ENCODE measurements at places on chromosomes 7 and 10. TPM values are rescaled to one million over a fixed set of nuclear protein-coding genes. Genes with fewer than 3 reads are reported as not detected.

GPR15LG gene
- total RNA-seq: not detected

ANKRD61 gene
- not detected for total RNA-seq

- no peak for DNase-seq
Observed at GRCh38 chr10:120929166-120929565, 78.0 kb downstream of the WDR11 start.

MARVELD1 gene
- total RNA-seq: 24.8 TPM

DNA sequence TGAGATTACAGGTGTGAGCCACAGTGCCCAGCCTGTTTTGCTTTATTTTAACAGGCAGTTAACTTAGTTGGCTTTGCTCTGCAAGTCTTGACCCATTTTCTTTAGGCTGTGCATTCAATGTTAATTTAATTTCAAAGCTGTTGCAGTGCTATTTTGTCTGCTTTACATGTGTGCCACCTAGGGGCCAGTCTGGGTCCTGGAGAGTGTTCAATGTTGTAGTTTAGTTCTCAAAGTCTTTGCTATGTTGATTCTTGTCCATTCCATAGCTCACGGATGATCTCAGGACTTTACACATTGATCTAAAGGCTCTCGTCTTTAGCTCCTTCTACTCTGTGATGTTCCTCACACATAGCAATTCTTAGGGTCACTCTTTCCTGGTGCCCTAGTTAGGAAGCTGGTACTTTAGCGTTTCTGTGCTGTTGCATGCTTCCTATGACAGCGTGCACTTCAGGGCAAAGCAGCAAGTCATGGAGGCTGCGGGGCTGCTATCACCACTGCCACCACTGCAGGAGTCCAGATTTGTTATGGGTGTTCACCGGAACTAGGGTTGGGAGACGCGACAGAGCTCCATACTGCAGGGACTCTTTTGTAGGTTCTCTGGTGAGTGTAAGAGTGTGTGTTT lies 16.4 kb upstream of the ABCA13 start:
- DNase-seq: peak; percentile 8

DNA sequence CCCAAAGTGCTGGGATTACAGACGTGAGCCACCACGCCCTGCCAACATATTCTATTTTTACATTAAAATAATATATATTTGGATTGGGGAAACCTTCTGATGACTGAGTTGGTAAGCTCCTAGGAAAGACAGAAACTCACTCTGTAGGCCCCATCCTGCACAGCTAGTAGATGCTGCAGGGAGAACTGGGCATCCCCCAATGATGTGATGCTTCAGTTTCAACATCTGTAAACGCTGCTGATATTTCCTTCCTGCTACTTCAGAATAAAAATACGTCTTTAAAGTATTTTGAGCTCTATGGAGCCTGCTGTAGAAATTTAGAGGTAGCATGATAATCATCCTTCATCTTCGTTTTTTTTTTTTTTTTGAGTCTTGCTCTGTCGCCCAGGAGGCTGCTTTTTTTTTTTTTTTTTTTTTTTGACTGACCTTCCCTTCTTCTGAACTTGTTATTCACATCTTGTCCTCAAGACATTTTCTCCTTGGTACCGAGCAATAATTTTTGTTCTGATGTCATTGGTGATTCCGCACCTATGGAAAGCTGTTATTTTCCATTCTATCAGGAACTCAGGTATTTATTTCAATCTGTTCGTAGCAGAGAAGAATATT lies 21.8 kb upstream of the INPP5F start:
- DNase-seq: no peak

AMPH gene
- 10.7 TPM for total RNA-seq

DNA sequence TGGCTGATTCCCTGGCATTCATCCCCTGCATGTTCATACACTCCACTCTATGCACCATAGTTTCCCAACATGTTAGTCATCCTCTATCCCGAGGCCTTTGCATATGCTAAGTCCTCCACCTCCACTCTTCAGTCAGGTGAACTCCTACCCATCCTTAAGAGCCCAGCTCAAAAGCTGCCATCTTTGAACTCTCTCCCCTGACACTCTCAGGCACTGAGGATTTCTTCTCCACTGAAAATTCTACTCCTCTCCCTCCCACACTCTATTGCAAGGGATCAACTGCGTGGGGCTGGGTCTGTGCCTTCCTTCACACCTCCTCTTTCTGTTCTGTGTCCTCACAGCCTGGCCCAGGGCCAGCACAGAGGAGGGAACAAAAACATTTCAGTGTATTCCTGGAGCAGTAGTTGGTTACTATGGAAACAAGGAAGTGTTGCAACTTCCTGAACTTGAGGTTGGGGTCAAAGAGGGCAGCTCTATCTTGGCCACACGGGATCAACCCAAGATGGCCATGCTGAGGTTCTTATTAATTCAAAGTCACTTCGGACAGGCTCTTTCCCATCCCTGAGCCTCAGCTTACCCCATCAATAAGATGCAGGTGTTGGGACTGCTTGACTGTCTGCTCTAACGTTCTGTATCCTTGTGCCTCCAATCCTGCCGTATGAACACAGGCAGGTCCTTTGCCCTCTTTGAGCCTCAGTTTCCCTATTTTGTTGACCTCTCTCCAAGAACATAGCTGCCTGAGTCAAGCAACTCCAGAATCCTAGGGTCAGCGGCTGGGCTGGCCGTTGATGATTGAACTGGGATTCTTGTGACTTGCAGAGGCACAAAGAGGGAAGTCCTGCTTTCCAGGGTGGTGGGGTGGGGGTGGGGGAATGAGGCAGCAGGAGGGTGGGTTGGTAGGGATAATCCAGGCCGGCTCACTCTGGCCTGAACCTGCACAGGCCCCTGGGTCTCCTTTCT lies 15.5 kb downstream of the ZMIZ1 start:
- peak; percentile 79 for DNase-seq

TTYH3 gene
- total RNA-seq: 43.5 TPM

DNA sequence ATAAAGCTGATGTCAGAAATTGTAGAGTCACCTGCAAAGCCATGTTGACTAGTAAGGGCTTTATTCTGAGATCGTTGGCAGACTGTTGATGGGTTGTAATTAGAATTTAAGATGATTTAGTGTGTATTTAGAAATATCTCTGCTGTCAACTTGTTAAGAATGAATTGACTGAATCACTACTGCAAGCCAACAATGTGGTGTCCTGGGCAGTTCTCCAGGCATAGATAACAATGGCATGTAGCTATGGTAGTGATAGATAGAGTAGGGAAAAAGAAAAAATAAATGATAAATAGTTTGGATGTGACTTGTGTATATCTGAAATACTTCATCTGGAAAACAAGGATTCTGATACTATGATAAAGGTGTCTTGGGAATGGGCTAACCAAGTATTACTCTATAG lies 640.2 kb downstream of the ARL4A start:
- DNase-seq: no peak

DNA sequence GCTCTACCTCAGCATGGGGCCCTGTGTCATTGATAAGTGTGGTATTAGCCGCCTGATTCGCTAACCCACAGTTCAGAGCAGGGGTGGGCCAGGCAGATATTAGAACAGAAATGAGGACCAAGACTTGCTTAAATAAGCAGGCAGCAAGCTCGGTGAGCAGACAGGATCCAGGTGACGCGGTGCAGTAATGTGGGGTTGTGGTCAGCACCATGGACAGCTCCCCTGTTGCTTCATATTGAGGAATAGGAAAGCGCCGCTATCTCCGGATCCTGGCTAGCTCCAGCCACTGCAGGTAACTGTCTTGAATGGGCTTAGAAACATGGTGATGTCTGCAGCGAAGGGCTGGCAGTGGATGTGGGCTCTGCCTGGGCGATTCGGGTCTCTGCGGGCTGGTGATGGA lies 51.3 kb upstream of the GPR26 start:
- DNase-seq: peak; percentile 91

DNA sequence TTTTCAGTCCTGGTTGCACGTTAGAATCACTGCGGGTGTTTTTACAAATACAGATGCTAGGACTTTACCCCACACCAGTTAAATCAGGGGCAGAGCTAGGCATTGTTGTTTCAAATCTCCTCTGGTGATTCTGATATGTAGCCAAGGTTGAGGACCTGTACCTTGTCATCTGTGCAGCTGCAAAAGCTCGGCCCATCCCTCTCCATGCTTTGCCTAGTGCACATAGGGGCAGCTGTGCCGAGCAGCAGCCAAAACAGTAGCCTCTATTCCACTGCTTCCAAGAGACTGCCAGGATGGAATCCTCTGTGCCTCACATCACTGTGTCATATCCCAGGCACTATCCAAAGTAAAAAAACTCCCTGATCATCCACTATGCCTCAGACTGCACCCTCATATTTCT lies 181.3 kb downstream of the CDK14 start:
- DNase-seq: peak; percentile 51

- DNase-seq: no peak
Observed at GRCh38 chr7:72309476-72309875, 102.7 kb downstream of the CALN1 start.

- DNase-seq: peak; percentile 73
Observed at GRCh38 chr7:25789701-25790640, 362.0 kb upstream of the NFE2L3 start.

CHAT gene
- not detected for total RNA-seq

GRCh38 chr7:159207393-159207792 lies 62.7 kb upstream of the VIPR2 start:
- no peak for DNase-seq

FAM25C gene
- not detected for total RNA-seq

GHRHR gene
- not detected for total RNA-seq

DNA sequence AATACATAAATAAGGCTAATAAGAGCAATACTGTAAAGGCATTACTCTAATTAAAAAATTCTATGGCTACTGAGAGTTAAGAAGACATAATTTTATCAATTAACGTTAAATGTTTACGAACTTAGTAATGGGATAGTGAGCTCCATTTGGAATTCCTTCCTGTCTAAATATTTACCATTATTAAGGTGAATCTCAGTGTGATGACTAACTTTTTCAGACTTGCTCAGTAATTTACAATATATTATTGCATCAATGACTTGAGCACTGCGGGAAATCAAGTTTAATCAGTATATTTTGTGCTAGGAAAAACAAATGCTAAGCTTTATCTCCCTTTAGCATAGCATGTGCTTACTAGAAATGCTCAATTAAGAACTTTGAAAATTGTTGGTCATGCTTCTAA lies 282.5 kb upstream of the TEX47 start:
- no peak for DNase-seq

DNA sequence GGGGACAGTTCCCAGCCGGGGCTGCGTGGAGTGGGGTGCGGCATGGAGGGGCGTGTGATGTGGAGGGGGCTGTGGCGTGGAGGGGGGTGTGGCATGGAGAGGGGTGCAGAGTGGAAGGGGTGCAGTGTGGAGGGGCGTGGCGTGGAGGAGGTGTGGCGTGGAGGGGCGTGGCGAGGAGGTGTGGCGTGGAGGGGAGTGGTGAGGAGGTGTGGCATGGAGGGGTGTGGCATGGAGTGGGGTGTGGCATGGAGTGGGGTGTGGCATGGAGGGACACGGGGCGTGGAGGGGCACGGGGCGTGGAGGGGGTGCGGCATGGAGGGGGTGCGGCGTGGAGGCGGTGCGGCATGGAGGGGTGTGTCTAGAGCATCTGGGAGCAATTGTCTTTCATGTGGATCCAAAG lies 33.6 kb downstream of the NKX6-2 start:
- no peak for DNase-seq

VSTM2A gene
- 0.82 TPM for total RNA-seq

DNA sequence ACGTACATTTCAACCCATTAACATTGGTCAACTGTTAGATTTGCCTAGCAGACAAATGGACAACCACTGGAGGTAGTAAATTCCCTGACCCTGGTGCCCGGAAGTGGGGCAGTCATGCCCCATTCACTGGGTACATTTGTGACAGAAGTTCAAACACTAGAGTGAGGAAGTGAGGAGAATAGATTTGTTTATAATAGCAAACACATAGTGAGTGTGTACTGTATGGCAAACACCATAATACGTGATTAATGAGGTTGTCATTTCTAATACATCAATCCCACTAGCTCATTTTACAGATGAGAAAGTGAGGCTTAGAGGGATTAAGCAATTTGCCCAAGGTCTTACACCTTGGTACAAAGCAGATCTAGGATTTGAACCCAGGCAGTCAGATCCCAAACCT lies 181.9 kb upstream of the MKLN1 start:
- no peak for DNase-seq

DNA sequence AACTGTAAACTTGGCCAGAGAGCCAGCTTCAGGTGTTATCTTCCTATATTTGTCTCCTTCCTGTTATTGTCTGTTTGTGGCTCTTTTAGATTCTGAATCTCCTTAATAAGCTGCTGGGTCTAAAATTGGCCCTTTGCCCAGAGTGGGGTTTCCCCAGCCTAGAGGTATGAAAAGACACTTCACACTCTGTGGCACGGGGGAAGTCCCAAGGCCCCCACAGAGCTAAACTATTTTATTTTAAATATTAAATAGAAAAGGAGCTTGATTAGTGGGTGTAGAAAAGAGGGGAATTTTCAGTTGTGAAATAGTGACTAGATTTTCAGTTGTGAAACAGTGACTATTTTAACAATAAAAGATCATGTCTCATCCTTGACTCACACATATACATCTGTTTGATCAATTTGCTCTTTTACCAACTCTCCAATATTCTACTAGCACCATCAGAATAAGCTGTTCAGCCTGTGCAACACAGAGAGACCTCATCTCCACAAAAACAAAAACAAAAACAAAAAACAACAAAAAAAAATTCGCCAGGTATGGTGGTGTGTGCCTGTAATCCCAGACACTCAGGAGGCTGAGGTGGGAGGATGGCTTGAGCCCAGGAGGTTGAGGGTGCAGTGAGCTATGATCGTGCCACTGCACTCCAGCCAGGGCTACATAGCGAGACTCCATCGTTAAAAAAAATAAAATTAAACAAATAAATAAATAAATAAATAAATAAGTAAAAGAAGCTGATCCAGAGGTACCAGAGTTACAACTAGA lies 24.9 kb upstream of the ADO start:
- DNase-seq: no peak

DNA sequence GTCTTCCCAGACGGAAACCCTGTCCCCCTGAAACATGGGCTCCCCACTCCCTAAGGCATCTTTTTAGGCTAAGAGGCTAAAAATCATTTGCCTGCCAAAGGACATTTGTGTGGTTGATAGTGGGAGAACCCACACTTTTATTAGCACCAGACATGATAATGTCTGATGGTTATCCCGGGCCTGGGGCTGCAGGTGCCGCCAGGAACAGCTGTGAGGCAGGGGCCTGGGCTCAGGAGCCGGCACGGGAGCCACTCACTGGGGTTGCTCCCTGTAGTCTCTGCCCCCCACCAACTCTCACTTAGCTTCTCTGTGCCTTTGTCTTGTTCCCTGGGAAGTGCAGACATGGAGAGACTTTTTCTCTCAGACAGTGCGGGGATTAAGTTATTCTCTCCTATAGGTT lies 193.6 kb downstream of the GLRX3 start:
- DNase-seq: no peak

Measured in tongue (tissue), 3 donors.